ENCODE measurements at places on chromosomes 2 and 18. TPM values are rescaled to one million over a fixed set of nuclear protein-coding genes. Genes with fewer than 3 reads are reported as not detected.

CCDC141 gene
- 0.53 TPM for total RNA-seq

SERPINB7 gene
- 0.07 TPM for total RNA-seq

NT5C1B gene
- not detected for total RNA-seq

RNF103 gene
- 24.1 TPM for total RNA-seq

ALPI gene
- not detected for total RNA-seq

MC2R gene
- not detected for total RNA-seq

SIX2 gene
- total RNA-seq: 6.2 TPM

ZBTB14 gene
- total RNA-seq: 7.8 TPM

ROCK2 gene
- 47.0 TPM for total RNA-seq

SIGLEC15 gene
- 1.8 TPM for total RNA-seq

SP140 gene
- total RNA-seq: 0.52 TPM

SLC4A5 gene
- 0.30 TPM for total RNA-seq

PPM1B gene
- 15.1 TPM for total RNA-seq

AGXT gene
- not detected for total RNA-seq

GPR75 gene
- 1.5 TPM for total RNA-seq

MFF gene
- total RNA-seq: 66.9 TPM

Measured in smooth muscle cell of the pulmonary artery (primary cell).